CD4-positive, alpha-beta T cell treated with Interleukin-6 at 100 ng/mL for 8 hours (primary cell): ENCODE measurements at places on chromosomes 4 and X.
A peak's percentile ranks its signal among the peaks of the same experiment; 100 is the strongest.

DNA sequence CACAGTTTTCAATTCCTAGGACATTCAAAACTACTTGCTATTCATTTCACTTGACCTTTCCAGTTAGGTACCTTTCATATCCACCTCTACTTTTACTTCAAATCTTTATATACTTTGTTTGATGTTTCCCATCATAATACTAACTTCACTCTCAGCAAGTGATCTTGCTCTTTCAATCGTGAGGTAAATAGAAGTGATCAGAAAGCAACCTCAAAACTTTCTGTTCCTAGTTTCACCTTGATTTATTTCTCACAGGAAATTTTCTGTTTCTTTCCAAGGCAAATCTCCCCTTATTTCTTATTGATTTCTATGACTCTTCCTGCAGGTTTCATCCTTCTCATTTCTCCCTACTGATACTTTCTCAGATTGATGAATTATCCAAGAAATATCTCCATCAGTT, 623.5 kb downstream of the FSTL5 start:
- no peak for DNase-seq

DNA sequence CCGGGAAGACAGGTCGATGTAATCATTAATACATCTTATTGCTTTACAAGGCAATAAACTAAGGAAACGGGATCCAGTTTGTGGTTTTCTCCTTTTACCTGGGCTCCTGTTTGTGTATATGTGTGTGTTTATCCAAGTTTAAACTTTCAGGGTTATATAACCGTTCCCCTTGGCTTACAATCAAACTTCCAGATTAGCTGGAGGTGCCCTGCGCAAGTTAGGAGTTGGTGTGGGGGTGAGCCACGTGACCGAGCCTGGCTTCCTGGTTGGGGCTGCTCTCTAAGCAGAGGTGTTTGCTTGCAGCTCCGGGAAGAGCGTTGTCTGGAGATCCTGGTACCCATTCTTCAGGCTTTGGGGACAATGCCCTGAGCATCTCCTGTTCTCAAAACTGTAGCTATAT, 129.2 kb downstream of the FHDC1 start:
- no peak for DNase-seq

GRCh38 chr4:602559-602942, 22.8 kb upstream of the PDE6B start:
- no peak for DNase-seq

GRCh38 chrX:104126856-104127255, 14.5 kb downstream of the ZCCHC18 start:
- DNase-seq, result no peak

DNA sequence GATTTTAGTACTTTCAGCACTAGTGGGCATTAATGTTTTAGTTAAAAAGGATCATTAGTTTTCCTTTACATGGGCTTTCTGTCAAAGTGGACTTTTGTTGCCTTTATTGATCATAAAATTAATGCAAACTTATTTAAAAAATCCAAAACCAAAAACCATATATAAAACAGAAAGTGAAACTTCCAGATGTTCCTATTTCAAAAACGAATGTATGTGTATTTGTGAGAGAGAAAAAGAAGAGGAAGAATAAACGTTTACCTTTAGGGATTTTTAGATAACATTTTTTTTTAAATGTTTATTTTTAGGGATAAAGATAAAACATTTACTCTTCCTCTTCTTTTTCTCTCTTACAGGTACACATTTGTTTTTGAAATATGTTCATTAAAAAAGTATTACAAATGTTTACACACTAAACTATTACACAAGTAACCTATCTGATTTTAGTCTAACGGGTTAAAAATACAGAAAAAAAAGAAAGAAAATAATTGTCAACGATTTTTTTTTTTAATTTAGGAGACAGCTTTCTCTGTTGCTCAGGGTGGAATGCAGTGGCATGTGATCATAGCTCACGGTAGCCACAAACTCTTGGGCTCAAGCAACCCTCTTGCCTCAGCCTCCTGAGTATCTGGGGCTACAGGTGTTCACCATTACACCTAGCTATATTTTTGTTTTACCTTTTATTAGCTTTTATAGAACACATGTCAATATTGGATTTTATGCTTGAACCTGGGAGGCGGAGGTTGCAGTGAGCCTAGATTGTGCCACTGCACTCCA, 16.8 kb upstream of the COX18 start:
- DNase-seq, result no peak

DNA sequence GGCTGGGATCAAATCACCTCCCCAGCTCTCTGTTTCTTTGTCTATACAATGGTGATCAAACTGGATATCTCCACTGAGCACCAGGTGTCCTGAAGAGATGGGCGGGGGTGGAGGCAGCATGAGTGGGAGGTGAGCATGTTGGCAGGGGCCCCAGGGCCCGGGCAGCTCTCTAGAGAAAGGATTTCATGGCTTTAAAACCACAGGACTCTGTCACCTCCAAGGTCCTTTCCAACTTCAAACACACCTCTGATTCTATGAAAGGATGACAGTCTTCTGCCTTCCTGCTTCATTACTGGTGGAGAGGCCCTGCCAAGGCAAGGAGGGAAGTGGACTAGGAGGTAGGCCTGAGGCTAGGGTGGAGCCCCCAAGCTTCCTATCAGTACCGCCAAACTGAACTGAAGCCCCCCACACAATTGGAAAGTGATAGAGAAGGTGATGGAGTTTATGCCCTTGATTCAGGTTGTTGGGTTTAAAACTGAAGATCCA, 38.6 kb downstream of the TRIM2 start:
- DNase-seq, result no peak

DNA sequence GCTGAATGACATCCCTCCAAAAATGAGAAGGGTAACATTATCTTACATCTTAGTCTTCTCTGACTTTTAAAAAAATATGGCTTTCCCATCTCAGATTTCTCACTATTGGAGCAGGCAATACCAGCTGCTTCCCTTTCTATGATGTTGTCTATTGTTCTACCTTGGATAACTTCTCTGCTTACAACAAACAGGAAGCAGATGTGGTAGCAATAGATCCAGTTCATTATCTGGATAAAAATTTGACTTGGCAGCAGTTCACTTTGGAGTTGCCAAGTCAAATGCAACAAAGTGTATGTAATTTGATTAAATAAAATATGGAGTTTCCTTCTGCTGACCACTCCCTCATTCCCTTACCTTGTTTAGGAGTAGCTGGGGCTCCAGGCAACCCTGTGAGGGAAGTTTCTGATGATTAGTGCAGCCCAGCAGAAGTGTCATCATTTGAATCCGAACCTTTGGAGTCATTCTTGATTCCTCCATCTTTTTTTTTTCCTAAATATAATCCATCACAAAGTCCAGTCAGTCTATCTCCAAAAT, 72.0 kb upstream of the GPRIN3 start:
- no peak for DNase-seq

DNA sequence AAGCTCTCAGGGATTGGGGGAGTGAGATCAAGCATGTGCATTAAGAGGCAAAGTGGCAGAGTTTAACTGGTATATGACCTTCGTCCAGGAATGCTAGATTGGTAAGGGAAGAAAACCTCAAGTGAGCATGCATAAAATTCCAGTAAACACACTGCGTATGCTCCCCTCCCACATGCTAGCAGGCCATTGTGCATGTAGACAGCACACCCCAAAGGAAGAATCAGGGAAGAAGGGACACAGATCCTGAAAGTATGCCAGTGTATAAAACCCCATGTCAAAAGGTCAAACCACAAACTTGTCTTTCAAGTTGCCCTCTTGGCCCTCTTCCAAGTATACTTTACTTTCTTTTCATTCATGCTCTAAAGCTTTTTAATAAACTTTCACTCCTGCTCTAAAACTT, 405.2 kb upstream of the CNKSR2 start:
- DNase-seq, result no peak

- peak; percentile 42 for DNase-seq
These were observed 16.1 kb upstream of the USO1 start for GRCh38 chr4:75708218-75708691.
